ENCODE measurements at places on chromosomes 3 and 15. TPM values are rescaled to one million over a fixed set of nuclear protein-coding genes. Genes with fewer than 3 reads are reported as not detected.

CSPG5 gene
- total RNA-seq, result 0.22 TPM

PRSS50 gene
- total RNA-seq, result 0.16 TPM

SYNM gene
- total RNA-seq, result 295 TPM

SH2D7 gene
- total RNA-seq, result not detected

- no peak for DNase-seq
Observed at GRCh38 chr15:63331456-63331855, 50.2 kb downstream of the CA12 start.

GRCh38 chr3:61657689-61658088 lies 96.3 kb downstream of the PTPRG start:
- DNase-seq, result no peak

DNA sequence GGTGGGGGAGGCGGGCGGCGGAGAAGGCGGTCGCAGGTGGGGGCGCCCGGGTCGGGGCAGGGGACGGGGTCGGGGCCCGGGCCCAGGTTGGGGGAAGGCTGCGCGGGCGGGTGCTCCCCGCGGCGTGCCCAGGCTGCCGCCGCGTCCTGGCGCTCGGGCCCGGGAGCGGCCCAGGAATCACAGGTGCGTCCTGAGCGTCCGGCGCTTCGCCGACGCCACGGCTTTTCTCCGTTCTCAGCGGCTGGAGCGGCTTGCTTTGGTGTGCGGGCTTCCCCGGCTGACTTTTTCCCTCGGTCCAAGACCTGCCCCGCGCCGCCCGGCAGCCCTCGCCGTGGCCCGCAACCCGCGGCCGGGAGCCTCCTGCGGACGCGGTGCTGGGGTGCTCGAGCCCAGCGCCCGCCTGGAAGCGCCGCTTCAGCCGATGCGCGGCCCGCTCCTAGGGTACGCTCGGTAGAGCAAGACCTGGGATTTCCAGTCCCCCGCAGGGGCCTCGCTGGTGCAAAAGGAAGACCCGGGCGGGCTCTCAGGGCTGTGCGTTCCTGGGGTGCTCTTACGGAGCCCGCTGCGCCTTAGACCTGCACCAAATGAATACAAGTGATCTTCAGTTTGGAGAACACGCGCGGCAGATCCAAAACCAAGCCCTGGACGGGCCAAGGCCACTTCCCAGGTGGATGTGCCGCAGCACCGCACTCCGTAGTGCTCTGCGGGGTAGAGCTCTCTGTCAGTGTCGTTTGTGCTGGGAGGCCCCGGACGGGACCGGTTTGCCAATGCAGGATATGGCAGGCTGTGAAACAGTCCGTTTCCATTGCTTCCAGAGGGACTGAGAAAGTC lies 639 bp downstream of the NIPA1 start:
- DNase-seq, result no peak

DNA sequence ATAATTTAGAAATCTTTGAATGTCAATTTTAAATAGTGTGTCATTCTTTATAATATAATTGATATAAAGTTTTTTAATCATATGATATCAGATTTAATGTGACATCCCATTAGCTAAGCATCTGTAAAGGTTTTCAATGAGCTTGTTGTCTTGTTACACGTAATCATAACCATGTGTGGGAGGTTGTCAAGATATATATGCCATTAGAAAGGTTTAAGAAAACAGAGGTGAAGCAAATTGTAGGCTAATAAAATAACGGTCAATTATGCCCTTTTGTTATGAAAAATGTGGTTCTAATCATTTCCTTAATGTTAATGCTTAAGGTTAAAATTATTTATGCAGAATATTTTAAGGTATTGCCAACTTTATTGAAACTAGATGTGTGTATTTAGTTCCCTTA lies 56.3 kb downstream of the RSRC1 start:
- no peak for DNase-seq

Measured in Right ventricle myocardium superior (tissue), 1 donor.